ENCODE measurements at places on chromosomes 13 and 19. TPM values are rescaled to one million over a fixed set of nuclear protein-coding genes. Genes with fewer than 3 reads are reported as not detected.

The NPHS1 gene
- not detected for polyA plus RNA-seq

The FAM216B gene
- not detected for polyA plus RNA-seq

The LILRB5 gene
- not detected for polyA plus RNA-seq

The DHDH gene
- 1.0 TPM for polyA plus RNA-seq

The CGB8 gene
- not detected for polyA plus RNA-seq

The ZNF222 gene
- polyA plus RNA-seq, result 3.6 TPM

The KRI1 gene
- 13.7 TPM for polyA plus RNA-seq

The TINCR gene
- polyA plus RNA-seq, result not detected

The C1QTNF9B gene
- polyA plus RNA-seq, result not detected

The DNAAF3 gene
- not detected for polyA plus RNA-seq

The ZNF415 gene
- polyA plus RNA-seq, result 3.6 TPM

The LHB gene
- not detected for polyA plus RNA-seq

The LGI4 gene
- polyA plus RNA-seq, result not detected

The CRB3 gene
- 10.1 TPM for polyA plus RNA-seq

The PSG11 gene
- polyA plus RNA-seq, result not detected

The TEAD2 gene
- not detected for polyA plus RNA-seq

The CEACAM7 gene
- not detected for polyA plus RNA-seq

The CLC gene
- polyA plus RNA-seq, result not detected

The KLK4 gene
- polyA plus RNA-seq, result not detected

The CAMSAP3 gene
- 0.06 TPM for polyA plus RNA-seq

The ZC3H4 gene
- polyA plus RNA-seq, result 2.3 TPM

The KIR2DL1 gene
- polyA plus RNA-seq, result not detected

The CD70 gene
- polyA plus RNA-seq, result not detected

The SSC5D gene
- polyA plus RNA-seq, result not detected

The RASIP1 gene
- 0.65 TPM for polyA plus RNA-seq

The BRME1 gene
- polyA plus RNA-seq, result 0.56 TPM
